ENCODE measurements at places on chromosomes 12 and 14.

DNA sequence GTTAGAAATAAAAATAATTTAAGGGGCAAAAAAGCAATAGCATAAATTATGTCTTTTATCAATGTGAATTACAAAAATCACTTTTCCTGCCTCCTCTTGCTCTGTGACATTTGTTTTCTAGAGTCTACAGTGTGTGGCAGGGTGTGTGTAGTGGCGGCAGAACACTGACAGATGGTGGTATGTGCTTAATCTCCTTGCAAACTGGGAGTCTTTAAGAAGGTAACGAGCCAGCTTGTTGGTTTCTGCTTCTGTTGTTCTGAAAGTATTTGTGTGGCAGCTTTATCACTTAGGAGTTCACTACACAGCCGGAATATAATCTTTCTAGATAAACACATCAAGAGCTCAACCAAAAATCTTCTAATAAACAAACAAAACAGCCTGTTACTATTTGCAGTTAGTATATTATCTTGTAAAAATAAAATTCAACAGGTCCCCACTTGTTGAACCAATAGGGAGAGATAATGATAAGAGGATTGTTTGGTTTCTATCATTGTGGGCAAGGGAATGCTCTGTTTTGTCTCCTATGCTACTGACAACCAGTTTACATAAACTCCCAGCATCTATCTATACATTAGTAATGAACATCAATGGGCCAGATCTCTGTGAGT is 13.0 kb downstream of the CDKL1 start:
- no peak for DNase-seq

DNA sequence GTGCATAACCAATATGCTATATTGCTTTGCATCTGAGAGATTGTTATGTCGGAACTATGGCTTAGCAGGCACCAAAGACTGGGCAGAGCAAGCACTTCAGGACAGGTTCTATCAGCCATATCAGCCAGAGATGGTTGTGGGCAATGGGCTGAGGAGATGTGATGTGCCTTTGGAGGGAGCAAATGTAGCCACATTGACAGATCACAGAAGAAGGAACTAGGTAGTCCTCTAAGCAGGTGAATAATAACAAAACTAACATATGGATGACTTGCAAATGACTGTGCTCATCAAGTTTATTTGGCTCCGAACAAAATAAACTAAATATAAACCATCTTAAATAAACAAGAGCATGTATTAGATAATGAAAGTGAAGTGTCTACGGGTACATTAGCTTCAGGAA is 291.7 kb downstream of the RMST start:
- DNase-seq: no peak

- no peak for DNase-seq
Measured at GRCh38 chr12:72493407-72493806, 221.2 kb downstream of the TRHDE start.

DNA sequence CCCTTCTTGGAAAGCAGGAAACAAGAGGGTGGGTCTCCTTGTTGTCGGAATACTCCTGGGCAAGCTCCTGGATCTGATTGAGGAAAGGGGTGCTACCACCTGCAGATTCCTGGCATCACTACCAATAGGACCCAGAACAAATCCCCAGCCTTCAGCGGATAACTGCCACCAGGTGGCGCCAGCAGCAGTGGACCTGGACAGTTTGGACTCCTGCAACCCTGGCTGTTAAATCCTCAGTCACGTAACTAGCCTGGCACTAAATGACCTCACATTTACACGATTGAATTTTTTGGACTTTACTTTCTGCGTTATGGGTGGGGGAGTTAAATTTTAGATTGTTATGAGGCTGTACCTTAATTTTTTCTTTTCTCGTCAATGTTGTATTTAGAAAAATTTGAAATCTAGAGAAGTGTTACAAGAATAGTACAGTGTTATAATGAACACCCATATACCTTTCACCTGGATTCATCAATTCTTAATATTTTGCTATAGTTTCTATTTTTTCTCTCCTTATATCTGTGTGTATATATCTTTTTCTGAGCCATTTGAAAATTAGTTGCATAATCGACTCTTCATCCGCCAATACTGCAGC is 95.6 kb downstream of the GAS2L3 start:
- no peak for DNase-seq

GRCh38 chr14:105430042-105430441 is 10.4 kb downstream of the MTA1 start:
- DNase-seq: no peak

- DNase-seq: no peak
Measured at GRCh38 chr12:67354322-67354721, 85.2 kb downstream of the CAND1 start.

GRCh38 chr12:53845932-53846331 is 92.7 kb upstream of the HOXC13 start:
- DNase-seq: no peak

GRCh38 chr12:96233939-96234461 is 39.8 kb downstream of the ELK3 start:
- DNase-seq: no peak

GRCh38 chr12:51884676-51885229 is 3.1 kb upstream of the ANKRD33 start:
- no peak for DNase-seq

- DNase-seq: no peak
Measured at GRCh38 chr12:108447168-108447832, 67.8 kb upstream of the FICD start.

- no peak for DNase-seq
Measured at GRCh38 chr12:14766649-14767215, 36.5 kb downstream of the WBP11 start.

DNA sequence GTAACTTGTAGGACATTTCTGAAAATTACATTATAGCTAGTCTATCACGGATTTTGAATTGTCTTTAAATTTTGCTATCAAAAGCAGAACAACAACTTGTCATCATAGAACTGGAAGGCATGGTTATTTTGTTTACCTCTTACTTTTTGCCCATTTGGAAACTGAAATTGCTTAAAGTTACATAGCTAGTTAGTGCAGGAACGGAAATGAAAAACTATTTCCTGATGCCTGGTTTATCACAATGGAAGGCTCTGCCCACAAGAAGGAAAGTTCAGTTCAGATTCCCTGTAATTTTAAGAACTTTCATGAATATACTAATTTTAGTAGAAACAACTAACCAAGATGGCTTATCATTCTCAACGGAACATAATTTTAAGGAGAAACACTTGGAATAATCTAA is 427.7 kb downstream of the RAD51B start:
- DNase-seq: no peak

- DNase-seq: no peak
Measured at GRCh38 chr14:95679148-95679815, 6.9 kb upstream of the TCL1B start.

DNA sequence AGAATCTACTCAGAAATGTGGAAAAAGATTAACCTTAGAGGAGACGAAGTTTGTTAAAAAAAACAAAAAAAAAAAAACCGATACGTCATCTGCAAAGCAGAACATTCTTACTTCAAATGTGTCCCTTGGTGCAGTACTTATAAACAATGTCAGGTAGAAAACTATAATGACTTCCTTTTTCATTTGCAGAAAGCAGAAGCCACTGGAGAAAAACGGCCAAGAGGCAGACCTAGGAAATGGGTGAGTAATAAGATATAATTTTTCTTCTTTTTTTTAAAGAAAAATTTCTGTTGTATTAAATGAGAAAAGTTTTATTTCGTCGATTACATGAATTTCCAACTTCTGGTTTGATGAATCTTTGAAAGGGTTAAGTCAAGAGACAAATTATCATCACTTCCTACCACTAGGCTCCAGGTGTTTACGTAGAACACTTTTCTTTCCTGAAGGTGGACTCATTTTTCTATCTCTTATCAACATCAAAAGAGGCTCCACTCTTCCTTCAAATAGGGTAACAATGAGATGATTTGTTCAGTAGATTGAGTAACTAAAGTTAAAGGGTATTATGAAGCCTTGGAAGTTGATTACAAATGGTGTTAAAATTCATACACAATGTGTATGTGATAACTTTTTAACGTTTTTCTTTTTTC is 14.2 kb downstream of the HMGA2 start:
- DNase-seq: no peak

GRCh38 chr14:64711039-64711438 is 6.8 kb downstream of the PLEKHG3 start:
- no peak for DNase-seq

GRCh38 chr14:95685978-95686922 is at the start of gene TCL1B:
TCL1B (plus strand) TSS chr14:95686426; CDS start chr14:95686468, 42 bp downstream.
- no peak for DNase-seq

- no peak for DNase-seq
Measured at GRCh38 chr14:100236881-100237280, 2.1 kb upstream of the YY1 start.

DNA sequence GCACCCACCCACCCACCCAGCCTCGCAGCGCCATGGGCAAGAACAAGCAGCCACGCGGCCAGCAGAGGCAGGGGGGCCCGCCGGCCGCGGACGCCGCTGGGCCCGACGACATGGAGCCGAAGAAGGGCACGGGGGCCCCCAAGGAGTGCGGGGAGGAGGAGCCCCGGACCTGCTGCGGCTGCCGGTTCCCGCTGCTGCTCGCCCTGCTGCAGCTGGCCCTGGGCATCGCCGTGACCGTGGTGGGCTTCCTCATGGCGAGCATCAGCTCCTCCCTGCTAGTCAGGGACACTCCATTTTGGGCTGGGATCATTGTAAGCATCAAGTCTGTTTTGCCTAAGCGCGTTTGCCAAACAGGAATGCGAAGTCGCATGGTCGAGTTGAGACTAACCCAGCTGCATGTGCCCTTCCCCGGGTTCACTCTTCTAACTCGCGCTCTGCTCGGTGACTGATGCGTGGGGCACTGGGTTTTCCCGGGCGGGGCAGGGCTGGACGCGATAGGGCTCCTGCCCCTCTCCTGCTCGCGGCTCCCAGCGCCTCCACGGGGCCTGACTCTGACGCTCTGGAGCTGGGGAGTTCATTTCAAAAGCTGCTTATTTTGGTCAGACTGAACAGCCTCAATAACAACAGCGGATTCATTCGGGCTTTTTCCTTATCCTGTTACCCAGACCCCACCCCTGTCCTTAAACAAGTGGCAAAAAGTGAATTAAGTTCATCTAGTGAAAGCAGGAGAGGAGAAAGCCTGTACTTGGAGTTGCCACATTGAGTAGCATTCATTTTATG is 458 bp downstream of the SSPN start:
- DNase-seq: no peak

- DNase-seq: no peak
Measured at GRCh38 chr12:117330441-117331113, 30.8 kb downstream of the NOS1 start.

- no peak for DNase-seq
Measured at GRCh38 chr14:90489916-90490719, 93.3 kb downstream of the CALM1 start.

DNA sequence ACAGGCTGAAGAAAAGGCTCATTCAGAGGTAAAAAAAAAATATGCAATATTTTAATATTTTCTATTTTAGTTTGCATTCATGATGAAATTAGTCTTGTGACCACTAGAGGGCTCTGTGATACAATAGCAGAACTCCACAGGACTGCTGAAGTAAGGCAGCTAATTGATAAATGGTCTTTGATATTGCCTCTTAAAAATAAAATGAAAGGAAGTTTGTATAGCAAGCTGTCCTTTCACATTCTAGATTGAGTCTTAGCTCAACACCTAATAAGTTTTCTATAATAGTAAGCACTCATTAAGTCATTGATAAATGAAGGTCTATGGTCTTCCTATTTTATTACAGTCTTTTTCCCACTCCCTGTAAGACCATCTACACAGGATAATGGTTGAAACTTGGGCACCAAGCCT is 315.7 kb downstream of the NAV3 start:
- DNase-seq: no peak

DNA sequence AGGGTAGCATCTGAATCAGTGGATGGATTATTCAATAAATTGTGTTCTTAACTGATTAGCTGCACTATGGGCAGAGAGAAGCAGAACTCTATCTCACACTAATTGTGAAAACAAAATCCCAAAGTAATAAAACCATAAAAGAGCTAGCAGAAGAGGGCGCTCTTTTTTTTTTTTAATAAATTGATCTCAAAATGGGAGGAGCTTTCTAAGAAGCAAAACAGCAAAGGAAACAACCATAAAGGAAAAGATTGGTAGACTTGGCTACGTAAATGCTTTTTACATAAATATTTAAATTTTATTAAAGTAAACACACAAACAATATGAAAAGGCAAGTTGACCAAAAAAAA is 1.5 kb upstream of the TM7SF3 start:
- DNase-seq: no peak
